ENCODE measurements at places on chromosomes 11 and 22. TPM values are rescaled to one million over a fixed set of nuclear protein-coding genes. Genes with fewer than 3 reads are reported as not detected.

DNA sequence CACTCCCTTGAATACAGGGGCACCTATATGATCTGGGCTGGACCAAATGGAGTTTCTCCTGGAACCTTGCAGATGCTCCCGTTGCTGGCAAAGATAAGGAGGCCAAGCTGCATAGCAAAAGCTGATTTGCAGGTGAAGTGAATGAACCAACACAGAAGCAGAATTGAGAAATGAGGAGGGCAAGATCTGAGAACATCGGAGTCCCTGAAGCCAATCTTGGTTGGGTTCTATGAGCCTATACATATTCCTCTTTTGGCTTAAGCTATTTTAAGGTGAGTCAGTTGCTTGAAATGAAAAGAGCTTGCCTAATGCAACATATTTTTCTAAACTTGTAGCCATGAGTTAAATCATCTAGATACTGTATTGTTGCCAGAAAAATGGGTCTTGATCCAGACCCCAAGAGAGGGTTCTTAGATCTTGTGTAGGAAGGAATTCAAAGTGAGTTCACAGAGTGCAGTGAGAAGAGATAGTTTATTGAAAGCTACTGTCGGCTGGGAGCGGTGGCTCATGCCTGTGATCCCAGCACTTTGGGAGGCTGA lies 23.5 kb downstream of the WEE1 start:
- no peak for DNase-seq

- DNase-seq = no peak
Measured at GRCh38 chr22:49218142-49218541, 609.5 kb downstream of the BRD1 start.

DNA sequence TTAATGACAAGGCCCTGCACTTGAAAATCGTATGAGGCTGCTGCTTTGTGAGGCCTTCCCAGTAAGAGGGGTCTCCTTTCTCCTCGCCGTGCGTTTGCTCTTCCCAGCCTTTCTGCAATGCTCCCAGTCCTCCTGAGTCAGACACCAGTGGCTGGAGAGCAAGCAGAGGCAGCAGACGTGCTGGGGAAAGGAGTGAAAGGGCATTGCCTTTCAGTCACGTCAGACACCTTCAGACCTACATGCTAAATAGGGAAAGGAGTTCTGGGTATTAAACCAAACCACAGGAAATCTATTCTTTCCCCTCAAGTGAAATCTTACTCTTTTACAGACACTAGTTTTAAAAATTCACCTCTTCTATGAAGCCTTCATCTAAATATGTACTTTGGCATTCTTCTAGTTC lies 274.8 kb downstream of the NTM start:
- DNase-seq = no peak

- no peak for DNase-seq
Measured at GRCh38 chr22:48576333-48577013, 1251.2 kb downstream of the BRD1 start.

DNA sequence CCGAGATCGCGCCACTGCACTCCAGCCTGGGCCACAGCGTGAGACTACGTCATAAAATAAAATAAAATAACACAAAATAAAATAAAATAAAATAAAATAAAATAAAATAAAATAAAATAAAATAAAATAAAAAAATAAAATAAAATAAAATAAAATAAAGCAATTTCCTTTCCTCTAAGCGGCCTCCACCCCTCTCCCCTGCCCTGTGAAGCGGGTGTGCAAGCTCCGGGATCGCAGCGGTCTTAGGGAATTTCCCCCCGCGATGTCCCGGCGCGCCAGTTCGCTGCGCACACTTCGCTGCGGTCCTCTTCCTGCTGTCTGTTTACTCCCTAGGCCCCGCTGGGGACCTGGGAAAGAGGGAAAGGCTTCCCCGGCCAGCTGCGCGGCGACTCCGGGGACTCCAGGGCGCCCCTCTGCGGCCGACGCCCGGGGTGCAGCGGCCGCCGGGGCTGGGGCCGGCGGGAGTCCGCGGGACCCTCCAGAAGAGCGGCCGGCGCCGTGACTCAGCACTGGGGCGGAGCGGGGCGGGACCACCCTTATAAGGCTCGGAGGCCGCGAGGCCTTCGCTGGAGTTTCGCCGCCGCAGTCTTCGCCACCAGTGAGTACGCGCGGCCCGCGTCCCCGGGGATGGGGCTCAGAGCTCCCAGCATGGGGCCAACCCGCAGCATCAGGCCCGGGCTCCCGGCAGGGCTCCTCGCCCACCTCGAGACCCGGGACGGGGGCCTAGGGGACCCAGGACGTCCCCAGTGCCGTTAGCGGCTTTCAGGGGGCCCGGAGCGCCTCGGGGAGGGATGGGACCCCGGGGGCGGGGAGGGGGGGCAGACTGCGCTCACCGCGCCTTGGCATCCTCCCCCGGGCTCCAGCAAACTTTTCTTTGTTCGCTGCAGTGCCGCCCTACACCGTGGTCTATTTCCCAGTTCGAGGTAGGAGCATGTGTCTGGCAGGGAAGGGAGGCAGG lies at the start of gene GSTP1:
Gene GSTP1 (plus strand): TSS at position 566 of the 958 bp plus-strand sequence. CDS start 32 bp downstream, at position 598.
- DNase-seq = peak; percentile 76

DNA sequence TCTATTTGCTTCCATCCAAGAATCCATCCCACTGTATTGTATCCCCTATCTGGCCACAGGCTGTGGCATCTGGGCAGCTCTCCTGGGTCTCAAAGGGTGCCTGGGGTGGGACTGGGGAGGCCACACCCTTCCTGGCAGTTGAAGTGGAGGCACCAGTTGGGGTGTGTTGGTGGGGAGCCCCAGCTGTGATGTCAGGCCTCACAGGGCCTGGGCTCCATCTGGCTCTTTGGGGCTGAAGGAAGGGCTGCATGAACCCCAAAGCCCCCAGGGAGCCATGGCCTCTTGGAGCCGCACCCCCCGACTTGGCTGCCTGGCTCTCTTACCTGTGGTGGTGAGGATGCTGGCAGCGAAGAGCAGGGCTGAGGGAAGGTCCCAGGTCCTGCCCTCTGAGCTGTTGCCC lies 469 bp downstream of the KCNK7 start:
- DNase-seq = no peak

GRCh38 chr11:14614091-14614622 lies 29.4 kb upstream of the PDE3B start:
- DNase-seq = no peak

- no peak for DNase-seq
Measured at GRCh38 chr22:16968218-16968595, 39.8 kb downstream of the GAB4 start.

DNA sequence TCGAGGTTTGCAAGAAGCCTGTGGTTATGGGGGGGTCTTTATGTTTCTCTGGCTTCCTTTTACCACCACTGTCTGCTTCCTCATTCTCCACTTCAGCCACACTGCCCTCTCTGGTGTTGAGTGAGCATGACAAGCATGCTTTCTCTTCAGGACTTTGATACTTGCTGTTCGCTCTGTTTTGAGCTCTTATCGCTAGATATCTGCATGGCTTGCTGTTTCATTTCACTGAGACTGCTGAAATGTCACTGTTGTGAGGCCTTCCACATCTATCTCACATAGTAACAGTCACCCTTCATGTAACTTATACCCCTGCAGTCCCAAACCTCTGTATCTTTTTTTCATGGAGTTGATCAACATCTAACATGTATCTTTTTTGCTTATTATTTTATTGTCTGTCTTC lies 59.8 kb downstream of the TMEM135 start:
- DNase-seq = no peak

- no peak for DNase-seq
Measured at GRCh38 chr11:32032478-32032877, 58.4 kb upstream of the RCN1 start.

GRCh38 chr11:6438979-6439571 lies 1.7 kb downstream of the HPX start:
- DNase-seq = no peak

GRCh38 chr22:17396516-17396915 lies 27.3 kb downstream of the CECR2 start:
- no peak for DNase-seq

- no peak for DNase-seq
Measured at GRCh38 chr11:101917226-101917625, 904 bp upstream of the ANGPTL5 start.

DNA sequence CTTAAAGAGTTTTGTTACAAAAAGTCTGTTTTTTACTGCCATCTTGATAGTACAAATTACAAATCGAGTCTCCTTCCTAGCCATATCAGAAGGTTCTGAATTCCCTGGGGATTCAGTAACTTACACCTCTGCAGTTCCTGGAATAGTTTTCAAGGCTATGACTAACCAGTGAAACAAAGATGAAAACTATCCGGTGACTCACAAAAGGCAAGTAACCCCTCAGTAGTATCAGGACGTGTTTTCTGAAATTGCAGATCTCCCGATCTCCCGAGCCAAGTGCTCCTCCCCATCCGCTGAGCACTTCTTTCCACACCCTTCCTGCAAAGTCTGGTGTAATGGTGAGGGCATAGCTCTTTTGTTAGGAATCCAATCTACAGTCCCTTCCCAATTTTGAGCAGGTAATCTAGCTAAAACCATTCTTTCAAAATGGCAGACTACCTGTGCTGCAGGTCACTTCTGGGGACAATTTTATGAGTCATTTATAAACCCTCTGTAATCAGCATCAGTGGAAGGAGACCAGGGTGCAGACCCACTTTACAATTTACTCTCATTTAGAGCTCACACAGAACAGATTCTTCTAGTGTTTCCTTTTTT lies 7.7 kb downstream of the E2F8 start:
- no peak for DNase-seq

DNA sequence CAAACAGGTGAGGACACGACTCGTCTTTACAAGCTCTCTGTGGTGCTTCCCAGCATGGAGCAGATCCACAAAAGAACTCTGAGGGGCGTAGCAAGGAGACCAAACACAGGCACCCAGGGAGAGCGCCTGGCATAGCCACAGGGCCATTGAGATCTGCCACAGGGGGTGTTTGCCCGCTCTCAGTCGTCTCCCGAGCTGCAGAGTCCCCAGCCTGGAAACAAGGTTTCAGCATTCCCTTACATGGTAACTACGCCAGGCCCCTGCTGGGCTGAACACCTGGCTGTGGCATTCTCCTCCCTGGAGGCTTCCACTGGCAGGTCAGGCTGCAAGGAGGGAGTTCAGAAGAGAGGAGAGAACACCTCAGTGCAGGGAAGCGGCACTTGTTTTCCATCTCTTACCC lies 962.1 kb downstream of the NTM start:
- DNase-seq = no peak

DNA sequence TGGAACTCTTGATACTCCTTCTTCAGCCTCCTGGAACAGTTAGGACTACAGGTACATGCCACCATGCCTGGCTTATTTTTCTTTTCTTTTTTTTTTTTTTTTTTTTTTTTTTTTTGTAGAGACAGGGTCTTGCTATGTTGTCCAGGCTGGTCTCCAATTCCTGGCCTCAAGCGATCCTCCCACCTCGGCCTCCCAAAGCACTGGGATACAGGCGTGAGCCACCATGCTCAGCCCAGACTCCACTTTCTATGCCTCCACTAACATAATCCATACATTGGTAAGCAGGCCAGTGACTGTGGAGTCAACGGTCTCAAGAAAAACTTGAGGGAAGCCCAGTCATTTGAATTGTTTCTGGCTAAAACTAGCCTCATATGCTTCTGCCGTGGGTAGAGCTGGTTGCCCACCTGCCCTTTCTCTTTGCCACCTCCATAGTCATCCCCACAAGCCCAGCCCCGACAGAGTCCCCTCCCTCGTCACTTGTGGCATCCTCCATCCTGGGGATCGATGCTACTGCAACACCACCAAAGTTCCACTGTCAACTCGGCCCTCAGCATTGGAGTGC lies 2.4 kb downstream of the SCN2B start:
- DNase-seq = no peak

DNA sequence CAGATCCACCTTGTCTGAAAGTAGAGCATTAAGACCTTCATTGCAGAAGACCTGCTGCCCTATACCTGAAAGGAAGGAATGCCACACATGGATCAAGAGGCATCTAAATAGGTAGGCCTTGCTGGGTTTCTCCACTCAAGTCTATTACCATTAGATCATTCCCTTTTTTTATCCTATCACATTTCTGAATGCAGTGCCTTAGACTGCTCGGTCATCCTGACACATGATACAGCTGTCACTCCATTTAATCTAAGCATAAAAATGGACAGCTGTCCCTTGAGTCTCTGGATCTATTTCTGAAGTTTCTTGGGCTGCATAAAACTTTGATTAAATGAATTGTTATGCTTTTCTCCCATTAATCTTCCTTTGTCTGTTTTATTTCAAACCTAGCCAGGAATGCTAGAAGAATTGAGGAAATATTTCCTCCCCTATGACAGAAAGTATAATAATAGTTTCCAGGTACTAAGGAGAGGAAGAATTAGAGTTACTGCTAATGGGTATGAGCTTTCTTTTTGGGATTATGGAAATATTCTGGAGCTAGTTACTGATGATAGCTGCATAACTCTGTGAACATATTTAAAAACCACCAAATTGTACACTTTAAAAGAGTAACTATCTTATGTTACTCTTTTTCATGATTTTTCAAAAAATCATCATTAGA lies 88.0 kb downstream of the DLG2 start:
- DNase-seq = no peak

GRCh38 chr22:26273011-26273675 lies 103.9 kb downstream of the SEZ6L start:
- DNase-seq = no peak

DNA sequence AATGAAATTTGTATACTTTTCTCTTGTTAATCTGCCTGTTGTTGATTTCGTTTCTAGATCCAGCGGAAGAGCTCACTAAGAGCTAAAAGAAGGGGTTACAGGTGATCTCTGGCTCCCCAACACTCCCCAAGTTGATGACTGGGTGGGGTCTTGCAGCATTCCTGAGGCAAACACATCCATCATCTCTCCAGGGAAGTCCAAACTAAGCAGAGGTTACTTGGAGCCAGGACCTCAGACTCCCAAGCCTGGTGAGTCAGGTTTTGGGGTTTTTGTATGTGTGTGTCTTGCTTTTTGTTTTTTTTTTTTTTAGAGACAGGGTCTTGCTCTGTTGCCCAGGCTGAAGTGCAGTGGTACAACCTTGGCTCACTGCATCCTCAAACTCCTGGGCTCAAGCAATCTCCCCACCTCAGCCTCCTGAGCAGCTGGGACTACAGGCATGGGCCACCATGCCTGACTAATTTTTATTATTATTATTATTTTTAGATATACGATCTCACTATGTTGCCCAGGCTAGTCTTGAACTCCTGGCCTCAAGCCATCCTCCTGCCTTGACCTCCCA lies 11.5 kb upstream of the RPS3 start:
- DNase-seq = no peak

- peak; percentile 68 for DNase-seq
Measured at GRCh38 chr22:37544955-37545702, 15.2 kb upstream of the CDC42EP1 start.

GRCh38 chr11:34299284-34299972 lies 58.4 kb downstream of the ABTB2 start:
- no peak for DNase-seq

DNA sequence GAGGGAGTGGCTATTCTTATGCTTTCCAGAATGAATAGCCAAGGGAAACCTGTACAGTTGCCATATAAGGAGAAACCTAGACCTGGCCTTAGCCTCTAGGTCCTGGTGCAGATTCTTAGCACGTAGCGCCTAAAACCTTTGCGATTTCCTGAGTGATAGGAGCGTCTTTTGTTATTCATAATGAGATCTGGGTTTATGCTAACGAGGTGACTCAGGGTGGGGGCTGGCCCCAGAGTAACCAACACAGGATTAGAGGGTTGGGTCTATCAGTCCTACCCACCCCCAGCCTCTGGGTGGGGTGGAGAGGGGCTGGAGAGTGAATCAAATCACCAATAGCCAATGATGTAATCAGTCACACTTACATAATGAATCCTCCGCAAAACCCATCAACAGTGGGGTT lies 73.4 kb upstream of the PARVG start:
- no peak for DNase-seq

- no peak for DNase-seq
Measured at GRCh38 chr22:26483043-26483438, 542 bp downstream of the HPS4 start.

The C11orf16 gene
- not detected for total RNA-seq

The C1QTNF5 gene
- total RNA-seq = 24.6 TPM

The TECTA gene
- total RNA-seq = 1.5 TPM

The SLC39A13 gene
- total RNA-seq = 57.1 TPM

The KRTAP5-9 gene
- not detected for total RNA-seq

All from omental fat pad (tissue), 4 donors.